Lower leg skin (tissue), 4 donors: ENCODE measurements at places on chromosomes 4 and X. TPM values are rescaled to one million over a fixed set of nuclear protein-coding genes. Genes with fewer than 3 reads are reported as not detected.

Gene ZFP92
- total RNA-seq: 0.68 TPM

Gene PDGFRA
- 17.8 TPM for total RNA-seq

Gene SHROOM4
- total RNA-seq: 2.2 TPM

Gene TRIM2
- total RNA-seq: 10.9 TPM

Gene FABP2
- total RNA-seq: not detected

Gene GUCY1A1
- total RNA-seq: 1.5 TPM

GRCh38 chr4:155007660-155008176 lies 200.7 kb upstream of the NPY2R start:
- no peak for DNase-seq

GRCh38 chr4:87060957-87061356 lies 126.1 kb downstream of the AFF1 start:
- DNase-seq: no peak

DNA sequence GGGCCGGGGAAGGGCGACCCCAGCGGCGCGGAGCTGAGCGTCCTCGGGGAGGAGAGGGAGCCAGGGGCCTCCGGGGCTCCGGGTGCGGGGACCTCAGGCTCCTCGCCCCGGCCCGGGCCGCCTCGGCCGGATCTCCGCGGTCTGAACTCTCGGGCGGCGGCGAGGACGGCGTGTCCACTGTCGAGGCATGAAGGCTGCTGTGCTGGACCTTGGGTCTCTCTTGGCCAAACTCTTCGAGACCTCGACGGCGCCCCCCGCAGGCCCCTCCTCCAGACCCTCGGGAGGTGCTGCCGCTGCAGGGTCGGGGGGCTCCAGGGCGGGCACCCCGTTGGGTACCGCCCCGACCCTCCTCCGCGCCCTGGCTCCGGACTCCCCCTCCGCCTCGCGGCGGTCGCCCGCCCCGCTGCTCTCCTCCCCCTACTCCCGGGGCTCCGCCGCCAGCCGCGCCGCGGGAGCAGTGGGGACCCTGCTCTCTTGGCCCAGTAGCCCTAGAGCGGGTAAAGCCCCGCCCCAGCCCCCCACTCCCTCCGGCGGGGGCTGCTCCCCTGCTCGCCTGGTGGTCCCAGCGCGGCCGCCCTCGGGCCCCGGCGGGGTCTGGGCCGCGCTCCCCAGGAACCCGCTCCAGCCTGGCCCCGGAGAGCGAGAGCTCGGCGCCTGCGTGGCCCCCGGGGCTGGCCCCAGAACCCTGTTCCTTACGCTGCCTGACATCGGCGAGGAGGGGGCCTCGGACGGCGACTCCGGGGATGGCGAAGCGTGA lies 564 bp downstream of the FAM149A start:
- DNase-seq: no peak

DNA sequence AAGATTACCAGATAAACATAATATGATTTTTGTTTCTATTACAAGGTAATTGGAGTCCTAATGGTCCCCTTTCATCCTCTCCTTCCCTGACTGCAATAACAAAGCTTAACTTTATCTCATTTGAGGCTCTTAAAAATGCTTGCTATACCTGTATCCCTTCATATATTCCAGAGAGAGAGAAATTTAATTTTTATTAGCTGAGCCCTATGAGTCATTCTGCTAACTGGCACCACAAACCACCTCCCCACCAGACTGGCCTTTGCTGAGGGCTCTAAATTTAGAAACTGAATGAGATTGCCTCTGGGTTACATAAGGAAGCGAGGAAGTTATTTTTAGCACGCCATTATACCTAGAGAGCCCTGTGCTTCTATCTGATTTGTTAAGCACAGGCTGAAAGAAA lies 27.4 kb downstream of the CBLL2 start:
- no peak for DNase-seq

GRCh38 chr4:17414392-17414791 lies 97.5 kb downstream of the QDPR start:
- DNase-seq: no peak
